GF-D8 (cell line): ENCODE measurements at places on chromosomes 3 and 15.

GRCh38 chr15:43987924-43988323 is 161.1 kb downstream of the WDR76 start:
- no peak for DNase-seq

GRCh38 chr3:72523429-72524151 is 324.7 kb downstream of the SHQ1 start:
- peak; percentile 86 for DNase-seq

- no peak for DNase-seq
Measured at GRCh38 chr3:195058336-195059005, 212.5 kb downstream of the XXYLT1 start.

DNA sequence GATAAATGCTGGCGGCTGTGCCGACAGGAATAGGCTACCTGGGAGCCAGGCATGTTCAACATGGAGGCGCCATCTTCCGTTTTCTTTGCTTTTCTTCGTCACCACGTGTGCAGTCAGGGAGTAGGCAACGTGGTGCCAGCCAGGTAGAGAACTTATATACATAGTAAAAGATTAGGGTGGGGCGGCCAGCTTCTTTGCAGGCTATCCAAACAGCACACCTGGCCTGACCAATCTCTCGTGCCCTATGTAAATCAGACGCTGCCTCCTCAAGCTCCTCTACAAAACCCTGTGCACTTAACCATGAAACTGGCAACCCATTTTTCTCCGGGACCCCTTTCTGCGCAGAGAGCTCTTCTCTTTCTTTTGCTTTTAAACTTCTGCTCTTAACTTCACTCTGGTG is 28.6 kb upstream of the OR5K4 start:
- DNase-seq = no peak

- no peak for DNase-seq
Measured at GRCh38 chr3:180624714-180625113, 22.8 kb downstream of the TTC14 start.

GRCh38 chr3:131796558-131797198 is 238.1 kb downstream of the CPNE4 start:
- no peak for DNase-seq

GRCh38 chr15:51931638-51932037 is 39.9 kb downstream of the LEO1 start:
- no peak for DNase-seq

DNA sequence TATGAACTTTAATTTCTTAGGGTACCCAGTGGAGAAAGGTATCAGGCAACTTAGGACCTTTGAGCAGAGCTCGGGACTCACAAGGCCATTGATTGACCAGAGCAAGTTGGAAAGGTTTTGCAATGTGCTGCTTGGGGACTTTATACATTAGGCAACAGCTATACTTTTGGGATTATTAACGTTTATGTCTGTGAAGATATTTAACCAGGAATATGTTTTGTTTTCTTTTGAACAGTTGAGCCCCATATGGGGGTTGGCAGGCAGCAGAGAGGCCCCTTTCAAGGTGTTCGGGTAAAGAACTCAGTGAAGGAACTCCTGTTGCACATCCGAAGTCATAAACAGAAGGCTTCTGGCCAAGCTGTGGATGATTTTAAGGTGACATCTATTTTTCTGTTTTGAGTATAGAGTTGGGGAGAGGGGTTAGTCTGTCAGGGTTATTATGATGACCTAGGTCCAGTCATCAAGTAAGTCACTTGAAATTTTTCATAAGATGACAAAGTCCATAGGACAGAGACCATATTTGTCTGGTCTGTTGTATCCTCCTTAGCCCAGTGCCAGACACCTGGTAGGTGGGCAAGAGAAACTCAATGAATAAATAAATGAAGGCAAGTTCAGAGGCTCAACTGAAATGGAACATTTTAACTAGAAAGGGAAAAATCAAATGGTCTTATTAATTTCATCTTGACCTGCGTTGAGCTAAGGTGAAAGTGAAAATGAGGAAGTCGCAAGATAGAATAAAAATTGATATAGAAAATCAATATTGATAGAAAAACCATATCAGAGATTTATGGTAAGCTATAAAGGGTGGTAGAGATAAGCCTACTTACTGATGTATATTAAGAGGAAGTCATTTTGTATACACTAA is 2.8 kb downstream of the NFKBIZ start:
- DNase-seq = no peak

DNA sequence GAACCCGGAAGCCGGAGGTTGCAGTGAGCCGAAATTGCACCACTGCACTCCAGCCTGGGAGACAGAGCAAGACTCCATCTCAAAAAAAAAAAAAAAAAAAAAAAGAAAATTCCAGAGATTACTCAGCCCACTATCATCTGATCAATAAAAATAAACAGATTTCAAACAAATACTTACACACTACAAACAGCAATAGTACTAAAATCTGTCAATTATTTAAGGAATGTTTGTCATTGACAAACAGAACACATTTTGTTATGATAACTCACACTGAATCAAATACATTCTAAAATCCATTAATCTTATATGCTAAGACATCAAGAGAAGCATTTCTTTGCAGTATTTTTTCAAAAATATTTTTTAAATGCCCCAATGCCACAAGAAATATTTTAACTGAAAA is 7.6 kb downstream of the MYO9A start:
- no peak for DNase-seq

DNA sequence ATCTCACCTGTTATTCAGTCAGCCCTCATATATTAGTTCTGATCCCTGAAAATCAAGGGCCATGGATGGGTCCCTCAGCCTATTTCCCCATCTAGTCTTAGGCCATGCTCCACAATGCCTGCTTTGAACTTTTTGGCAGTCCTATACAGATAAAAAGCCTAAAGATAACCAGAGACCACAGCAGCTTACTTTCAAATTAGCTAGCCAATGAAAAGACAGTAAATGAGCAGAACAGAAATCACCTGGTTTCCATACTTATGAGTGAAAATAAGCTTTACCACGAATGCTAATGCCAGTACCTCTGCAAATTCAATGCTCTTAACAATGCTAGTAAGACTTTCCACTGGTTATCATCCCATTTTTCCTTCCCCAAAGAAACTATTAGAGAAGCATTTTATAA is 141.6 kb upstream of the SPRED1 start:
- no peak for DNase-seq

DNA sequence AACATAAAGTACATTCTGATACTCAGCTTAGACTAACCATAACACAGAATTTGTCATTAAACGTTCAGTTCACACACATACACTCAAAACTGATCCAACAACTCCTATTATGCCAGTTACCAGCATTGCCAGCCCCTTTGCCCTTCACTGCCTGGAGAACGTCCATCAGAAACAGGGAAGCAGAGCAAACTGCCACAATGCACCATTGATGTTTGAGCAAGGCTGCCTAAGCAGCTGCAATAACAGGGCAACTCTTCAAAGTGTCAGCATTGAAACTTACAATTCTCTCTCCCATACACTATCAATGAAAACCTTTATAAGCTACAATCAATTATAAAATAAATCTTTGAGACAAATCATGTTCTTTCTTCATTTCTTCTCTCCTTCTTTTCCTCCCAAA is 85.1 kb downstream of the ZBTB20 start:
- DNase-seq = no peak

- no peak for DNase-seq
Measured at GRCh38 chr3:124133366-124133940, 141.5 kb upstream of the ROPN1 start.

- peak; percentile 14 for DNase-seq
Measured at GRCh38 chr3:8938021-8938420, 25.3 kb downstream of the RAD18 start.

DNA sequence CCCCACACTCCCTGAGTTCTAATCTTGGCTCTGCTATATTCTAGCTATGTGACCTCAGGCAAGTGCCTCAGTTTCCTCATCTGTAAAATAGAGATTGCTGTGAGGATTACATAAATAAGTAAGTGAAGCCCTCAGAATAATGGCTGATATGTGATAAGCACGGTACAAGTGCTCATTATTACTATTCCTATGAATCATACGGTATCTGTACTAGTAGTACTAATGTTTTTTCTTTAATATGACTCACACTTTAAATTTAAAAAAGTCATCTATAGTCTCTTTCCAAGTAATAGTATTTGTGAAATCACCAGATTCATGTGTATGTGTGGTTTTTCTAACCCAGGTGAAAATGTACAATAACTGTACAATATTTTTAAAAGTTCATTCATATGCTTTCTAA is 58.7 kb downstream of the CLDN11 start:
- no peak for DNase-seq

DNA sequence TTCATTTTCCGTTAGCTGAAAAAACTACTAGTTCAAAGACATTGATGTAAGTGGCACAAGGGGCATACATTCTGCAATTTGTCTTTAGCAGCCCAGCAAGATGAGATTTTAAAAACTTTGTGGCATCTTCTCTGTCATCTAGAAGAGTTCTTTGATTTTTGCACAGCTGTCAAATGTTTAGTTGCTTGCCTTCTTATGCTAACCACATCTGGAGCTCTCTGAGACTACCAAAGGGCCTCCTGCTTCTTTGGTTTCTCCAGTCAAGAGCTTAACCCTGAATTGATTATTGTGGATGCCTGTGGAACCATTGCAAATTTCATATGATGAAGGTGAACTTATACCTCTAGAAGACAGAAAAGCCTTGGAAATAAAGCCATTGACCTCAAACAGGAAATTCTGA is 468.7 kb upstream of the RGMA start:
- DNase-seq = no peak

GRCh38 chr3:128385080-128385832 is 81.4 kb downstream of the DNAJB8 start:
- DNase-seq = no peak

DNA sequence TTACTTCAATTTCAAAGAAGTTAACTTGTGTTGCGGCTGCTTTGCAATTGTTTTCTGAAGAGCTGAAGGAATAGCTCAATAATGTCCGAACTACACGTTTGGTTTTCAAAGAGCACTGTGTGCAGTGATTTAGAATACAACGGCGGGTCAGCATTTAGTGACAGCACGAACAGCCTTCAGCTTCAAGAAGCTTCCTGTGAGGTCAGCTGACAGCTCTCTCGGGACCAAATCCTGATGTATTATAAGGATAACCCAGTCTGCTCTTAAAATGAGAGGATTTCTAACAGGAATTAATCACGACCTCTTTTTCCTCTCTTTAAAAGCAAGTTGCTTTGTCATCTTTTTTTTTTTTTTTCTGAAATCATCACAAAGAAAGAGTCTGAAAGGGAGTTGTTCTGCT is 97.9 kb upstream of the UNC13C start:
- DNase-seq = no peak

DNA sequence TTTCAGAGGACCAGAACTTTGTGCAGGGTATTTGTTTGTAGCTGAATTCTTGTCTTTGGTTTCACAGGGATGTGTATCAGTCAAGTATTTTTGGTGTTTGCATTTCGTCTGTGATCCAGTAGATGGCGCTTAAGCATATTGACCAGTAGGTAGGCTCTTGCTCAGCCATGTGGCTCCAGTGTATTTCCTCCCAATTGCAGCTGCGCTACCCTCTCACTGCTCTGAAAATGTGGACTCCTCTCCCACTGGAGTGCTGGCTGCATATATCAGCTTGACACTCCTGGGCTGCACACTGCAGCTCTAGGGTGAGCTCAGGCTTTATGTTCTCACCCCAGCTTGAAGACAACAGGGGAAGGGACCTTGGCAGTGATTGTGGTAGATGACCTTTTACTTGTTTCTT is 1264.3 kb upstream of the ALCAM start:
- DNase-seq = no peak

GRCh38 chr15:41161736-41162135 is 45.7 kb upstream of the INO80 start:
- peak; percentile 9 for DNase-seq

GRCh38 chr15:81809543-81809942 is 236.3 kb downstream of the MEX3B start:
- no peak for DNase-seq

DNA sequence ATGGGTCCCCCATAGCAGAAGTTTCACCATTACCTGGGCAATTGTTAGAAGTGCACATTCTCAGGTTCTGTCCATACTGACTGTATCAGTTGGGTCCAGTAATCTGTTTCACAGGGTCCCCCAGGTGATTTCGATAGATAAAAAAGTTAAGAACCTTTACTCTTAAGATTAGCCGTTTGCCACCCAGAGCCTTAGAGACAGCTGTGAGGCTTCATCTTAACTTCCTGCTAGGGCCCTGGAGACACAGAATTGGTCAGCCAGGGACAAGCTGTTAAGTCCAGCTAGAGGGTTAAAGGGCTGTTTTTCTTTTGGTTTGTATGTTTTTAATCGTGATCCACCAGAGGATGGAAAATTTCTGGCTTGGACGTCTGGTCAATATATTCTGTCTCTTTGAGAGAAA is 6.7 kb downstream of the FAM162A start:
- DNase-seq = no peak

DNA sequence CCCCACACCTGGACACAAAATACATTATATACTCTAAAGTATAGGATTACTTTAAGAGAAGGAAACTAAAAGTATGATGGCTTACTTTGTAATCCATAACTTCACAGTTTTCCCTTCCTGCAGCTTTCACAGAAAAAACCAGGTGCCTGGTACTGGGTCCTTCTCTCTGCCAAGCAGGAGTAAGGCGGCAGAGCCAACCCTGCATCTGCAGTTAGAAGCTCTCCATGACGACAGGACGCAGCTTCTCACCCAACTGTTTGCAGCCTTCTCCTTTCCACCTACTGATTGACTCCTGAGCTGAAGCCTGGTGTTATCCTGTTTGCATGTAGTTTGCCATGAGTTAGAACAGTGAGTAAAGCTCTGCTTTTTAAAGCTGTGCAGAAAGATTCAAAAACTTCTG is 6.7 kb downstream of the MRAS start:
- no peak for DNase-seq

DNA sequence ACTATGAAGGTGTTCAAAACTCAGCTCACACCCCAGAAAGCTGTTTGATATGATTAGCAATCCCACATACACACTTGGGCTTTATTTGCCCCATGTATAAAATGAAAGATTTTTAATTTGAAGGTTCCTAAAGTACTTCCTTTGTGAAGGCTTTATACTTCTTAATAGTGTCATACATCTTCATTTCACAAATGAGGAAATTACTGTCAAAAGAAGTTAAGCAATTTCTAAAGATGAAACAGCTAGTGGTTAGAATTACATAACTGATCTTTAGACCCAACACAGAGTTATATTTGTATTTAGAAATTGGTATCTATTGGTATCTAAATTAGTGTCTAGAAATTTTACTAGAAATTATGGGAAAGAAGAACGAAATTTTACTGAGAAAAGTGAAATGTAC is 7.1 kb downstream of the CD200R1 start:
- DNase-seq = peak; percentile 50

GRCh38 chr3:194133661-194134230 is 2.2 kb upstream of the HES1 start:
- peak; percentile 10 for DNase-seq

DNA sequence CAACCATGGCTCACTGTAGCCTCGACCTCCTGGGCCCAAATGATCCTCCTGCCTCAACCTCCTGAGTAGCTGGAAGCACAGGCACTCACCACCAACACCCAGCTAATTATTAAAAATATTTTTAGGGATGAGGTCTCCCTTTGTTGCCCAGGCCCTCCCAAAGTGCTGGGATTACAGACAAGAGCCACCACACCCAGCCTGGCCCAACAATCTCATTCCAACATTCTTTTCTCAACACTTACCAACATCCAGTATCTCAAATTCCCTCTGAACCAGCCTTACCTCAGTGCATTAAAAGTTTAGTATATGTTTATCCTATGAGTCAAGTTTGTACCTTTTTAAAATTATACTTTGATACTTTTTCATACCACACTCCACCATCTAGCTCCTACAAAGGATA is 25.0 kb downstream of the ANXA2 start:
- DNase-seq = no peak

GRCh38 chr3:4865714-4866113 is 113.5 kb upstream of the BHLHE40 start:
- no peak for DNase-seq
